ENCODE measurements at places on chromosomes 12 and 14.

GRCh38 chr14:97266653-97267052 lies 469.5 kb downstream of the VRK1 start:
- no peak for DNase-seq

- DNase-seq, result no peak
Observed at GRCh38 chr14:59022144-59022543, 166.3 kb upstream of the DAAM1 start.

- no peak for DNase-seq
Observed at GRCh38 chr14:99809360-99809759, 16.1 kb downstream of the EML1 start.

GRCh38 chr14:79525416-79525815 lies 685.9 kb downstream of the DIO2 start:
- no peak for DNase-seq

- DNase-seq, result no peak
Observed at GRCh38 chr12:104703372-104703771, 246.6 kb downstream of the CHST11 start.

- DNase-seq, result no peak
Observed at GRCh38 chr14:71437870-71438269, 494.4 kb upstream of the RGS6 start.

GRCh38 chr12:62907561-62907960 lies 27.4 kb downstream of the PPM1H start:
- no peak for DNase-seq

GRCh38 chr14:81263777-81264410 lies 43.1 kb upstream of the GTF2A1 start:
- no peak for DNase-seq

DNA sequence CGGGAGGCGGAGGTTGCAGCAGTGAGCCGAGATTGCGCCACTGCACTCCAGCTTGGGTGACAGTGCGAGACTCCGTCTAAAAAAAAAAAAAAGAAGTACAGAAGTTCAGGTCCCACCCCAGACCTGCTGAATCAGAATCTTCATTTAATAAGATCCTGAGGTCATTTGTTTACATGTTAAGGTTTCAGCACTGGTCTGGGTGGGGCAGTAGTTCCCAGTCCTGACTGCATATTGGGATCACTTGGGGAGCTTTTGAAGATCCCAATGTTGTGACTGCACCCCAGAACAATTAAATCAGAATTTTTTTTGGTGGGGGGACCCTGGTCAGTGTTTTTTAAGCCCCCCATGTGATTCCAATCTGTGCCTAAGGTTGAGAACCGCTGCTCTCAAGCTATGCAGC lies 11.7 kb upstream of the COL2A1 start:
- DNase-seq, result no peak

DNA sequence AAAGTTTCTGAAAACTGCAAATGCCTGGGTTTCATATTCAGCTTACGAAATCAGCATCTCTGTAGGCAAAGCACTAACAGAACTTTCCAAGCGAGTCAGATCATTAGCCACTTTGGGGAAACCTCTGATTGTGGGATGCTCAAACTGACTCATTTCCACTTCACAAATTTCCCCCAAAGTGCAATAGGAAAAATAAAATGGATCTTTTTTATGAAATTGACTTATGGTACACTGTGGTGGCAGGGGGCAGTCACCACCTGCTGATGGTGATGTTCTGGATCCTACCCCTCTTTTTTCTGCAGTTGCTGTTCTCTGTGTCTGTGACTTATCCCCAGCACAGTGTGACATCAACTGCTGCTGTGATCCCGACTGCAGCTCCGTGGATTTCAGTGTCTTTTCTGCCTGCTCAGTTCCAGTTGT lies 5.6 kb downstream of the TCTN1 start:
- no peak for DNase-seq

DNA sequence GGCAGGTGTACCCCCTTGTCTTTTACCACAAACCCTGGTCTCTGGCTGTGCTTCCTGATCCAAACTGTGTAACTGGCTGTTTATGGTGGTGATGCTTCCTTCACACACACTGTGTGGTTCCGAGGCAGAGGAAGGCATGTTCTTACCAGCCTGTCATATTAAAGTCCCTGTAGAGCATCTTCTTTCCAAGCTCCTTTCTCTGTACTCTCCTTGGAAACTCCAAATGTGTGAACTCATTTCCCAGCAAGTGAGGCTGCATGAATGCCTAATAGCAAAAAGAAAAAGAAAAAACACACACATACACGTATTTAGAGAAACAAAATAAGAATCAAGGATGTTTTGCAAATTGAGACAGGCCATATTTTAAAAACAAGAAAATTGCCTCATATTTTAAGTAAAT lies 214.9 kb downstream of the PPM1H start:
- DNase-seq, result no peak

DNA sequence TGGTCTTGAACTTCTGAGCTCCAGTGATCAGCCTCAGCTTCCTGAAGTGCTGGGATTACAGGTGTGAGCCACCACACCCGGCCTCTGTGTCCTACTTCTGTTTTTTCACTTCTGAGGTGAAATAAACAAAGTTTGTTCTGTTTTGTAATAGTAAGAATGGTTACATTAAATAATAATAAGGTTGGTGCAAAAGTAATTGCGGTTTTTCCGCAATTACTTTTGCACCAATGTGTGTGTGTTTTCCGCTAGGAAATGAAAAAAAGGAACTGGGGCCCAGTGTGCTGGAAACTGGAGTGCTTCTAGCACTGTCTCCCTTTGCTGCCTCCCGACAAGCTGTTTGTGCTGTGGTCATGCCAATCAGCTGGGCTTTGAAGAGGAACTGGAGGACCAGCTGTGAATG lies 140.9 kb downstream of the NTS start:
- DNase-seq, result no peak

GRCh38 chr14:21197418-21198205 lies 41.7 kb upstream of the OR5AU1 start:
- DNase-seq, result no peak

- no peak for DNase-seq
Observed at GRCh38 chr12:43348221-43348620, 203.8 kb downstream of the ADAMTS20 start.

DNA sequence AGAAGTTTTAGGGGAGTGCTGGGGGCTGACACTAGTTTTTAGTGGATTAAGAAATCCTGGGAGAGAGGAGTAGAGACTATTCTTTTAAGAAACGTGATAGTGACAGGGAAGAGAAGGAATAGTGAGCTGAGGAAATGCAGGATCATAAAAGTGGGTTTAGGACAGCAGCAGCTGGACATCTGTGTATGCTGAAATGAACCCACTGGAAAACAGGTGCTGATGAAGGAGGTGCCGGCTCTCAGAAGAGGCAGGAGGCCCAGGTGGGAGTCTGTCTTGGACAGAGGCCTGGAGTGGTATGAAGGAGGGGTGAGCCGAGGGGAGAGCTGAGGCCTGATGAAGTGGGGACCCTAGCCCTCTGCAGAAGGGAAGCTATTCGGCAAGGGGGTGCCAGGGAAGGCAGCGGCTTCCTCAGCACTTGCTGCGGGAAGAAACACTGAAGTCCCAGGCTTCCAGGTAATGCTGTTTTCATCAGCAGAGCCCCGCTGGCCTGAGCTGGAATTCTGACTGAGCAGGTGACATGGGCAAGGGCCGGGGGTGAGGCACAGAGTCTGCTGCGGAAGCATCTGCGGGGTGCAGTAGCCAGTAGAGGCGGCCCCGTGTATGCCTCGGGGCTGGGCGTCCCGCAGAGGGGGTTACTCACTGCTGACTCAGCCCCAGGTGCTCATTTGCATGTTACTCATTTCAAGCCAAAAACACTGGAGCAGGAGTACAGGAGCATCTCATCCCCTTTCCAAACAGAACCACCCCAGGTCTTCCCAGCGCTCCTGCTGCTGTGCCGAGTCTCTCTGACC lies 89.7 kb downstream of the TMCC3 start:
- DNase-seq, result peak; percentile 50

- no peak for DNase-seq
Observed at GRCh38 chr14:24938593-24938992, 111.4 kb downstream of the STXBP6 start.

- no peak for DNase-seq
Observed at GRCh38 chr12:78494911-78495310, 369.7 kb upstream of the SYT1 start.

DNA sequence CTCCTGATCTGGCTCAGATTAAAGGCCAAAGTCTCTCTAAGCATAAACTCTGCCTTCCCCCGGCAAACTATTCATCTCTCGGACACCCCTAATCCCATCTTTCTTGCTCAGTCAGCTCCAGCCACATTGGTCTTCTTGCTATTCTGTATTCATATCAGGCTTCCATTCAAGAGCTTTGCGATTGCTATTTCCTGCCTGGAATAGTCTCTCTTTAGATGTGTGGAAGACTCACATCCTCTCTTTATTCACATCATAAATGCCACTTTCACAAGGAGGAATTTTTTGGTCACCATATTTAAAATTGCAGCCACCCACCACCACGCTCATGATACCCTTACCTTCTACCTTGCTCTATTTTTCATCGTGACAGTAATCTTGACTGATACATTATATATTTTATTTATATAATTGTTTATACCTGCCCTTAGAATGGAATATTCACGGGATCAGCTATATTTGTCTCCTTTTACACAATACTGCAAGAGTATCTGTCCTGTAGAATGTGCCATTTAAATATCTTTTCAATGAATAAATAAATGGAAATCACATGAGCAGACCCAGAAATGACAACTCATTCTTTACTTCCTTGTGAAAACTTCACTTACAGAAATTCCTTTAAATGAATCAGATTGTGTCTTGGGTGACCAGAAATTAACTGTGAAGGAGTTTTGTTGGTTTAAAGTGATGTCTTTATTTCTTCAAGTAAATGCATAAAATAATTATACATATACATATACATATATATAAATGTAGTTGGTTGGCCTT lies 780.6 kb upstream of the FLRT2 start:
- no peak for DNase-seq
